ENCODE measurements at places on chromosomes 16 and 17. TPM values are rescaled to one million over a fixed set of nuclear protein-coding genes. Genes with fewer than 3 reads are reported as not detected.

Gene RNF135
- 8.5 TPM for total RNA-seq

Gene PTRH2
- 35.9 TPM for total RNA-seq

Gene ASGR2
- not detected for total RNA-seq

Gene SULT1A3
- 14.2 TPM for total RNA-seq

Gene RUNDC3A
- total RNA-seq, result not detected

Gene FBXL19
- 21.0 TPM for total RNA-seq

Gene NKD1
- total RNA-seq, result 1.6 TPM

Gene CD79B
- 39.1 TPM for total RNA-seq

DNA sequence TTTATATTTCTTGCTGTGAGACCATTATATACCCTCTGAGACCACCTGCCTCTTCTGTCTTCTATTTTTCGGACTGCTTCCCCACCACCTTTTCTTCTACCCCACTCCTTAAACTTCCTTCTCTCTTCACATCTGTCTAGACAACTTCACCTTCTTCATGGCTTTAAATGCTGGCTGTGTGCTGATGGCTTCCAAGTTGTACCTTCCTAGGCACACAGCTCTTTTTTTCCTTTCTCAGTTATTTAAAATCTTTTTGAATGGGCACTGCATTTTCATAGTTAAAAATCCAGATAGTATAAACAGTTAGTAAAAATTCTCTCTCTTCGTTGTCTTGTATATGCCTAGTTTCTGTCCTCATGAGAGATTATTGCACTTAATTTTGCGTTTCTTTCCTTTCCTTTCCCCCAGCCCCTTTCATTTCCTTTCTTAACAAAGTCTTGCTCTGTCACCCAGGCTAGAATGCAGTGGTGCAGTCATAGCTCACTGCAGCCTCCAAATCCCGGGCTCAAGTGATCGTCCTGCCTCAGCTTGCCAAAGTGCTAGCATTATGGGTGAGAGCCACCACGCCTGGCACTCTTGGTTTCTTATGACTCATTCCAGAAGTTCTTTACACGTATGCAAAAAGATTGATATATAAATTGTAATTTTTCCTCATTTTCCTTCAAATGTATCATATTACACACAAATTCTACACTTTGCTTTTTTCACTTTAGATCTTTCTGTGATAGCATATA is 114.3 kb downstream of the NPIPB5 start:
- peak; percentile 22 for DNase-seq
- H3K4me1 ChIP-seq, result no peaks in the 10 kb centered on the region
- H3K36me3 ChIP-seq, result no peaks in the 10 kb centered on the region
- no peaks in the 10 kb centered on the region for H3K27me3 ChIP-seq

DNA sequence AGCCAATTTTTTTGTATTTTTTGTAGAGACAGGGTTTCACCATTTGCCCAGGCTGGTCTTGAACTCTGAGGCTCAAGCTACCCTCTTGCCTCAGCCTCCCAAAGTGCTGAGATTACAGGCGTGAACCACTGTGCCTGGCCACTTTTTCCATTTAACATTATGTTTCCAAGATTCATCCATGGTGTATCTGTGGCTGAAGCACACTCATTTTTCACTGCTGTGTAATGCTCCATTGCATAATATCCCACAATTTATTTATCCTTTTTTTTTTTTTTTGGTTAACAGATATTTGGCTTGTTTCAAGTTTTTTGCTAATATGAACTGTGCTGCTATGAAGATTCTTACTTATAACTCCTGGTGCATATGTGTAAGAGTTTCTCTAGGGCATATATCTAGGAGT is 1.9 kb upstream of the NUP93 start:
- H3K4me3 ChIP-seq, result no peak overlapping the region
- peaks cover 16% of the 10 kb centered on the region for H3K4me1 ChIP-seq
- peaks cover 3% of the 10 kb centered on the region for H3K36me3 ChIP-seq
- DNase-seq, result no peak
- no peak overlapping the region for H3K27ac ChIP-seq

- H3K4me1 ChIP-seq, result no peaks in the 10 kb centered on the region
- no peak for DNase-seq
- no peaks in the 10 kb centered on the region for H3K27me3 ChIP-seq
- H3K4me3 ChIP-seq, result no peak overlapping the region
- H3K36me3 ChIP-seq, result no peaks in the 10 kb centered on the region
These were observed 969.1 kb upstream of the CDH8 start for GRCh38 chr16:63005356-63005755.

- DNase-seq, result peak; percentile 16
- peaks cover 11% of the 10 kb centered on the region for H3K27me3 ChIP-seq
- no peaks in the 10 kb centered on the region for H3K36me3 ChIP-seq
These were observed 24.1 kb upstream of the CDH5 start for GRCh38 chr16:66342294-66342900.

DNA sequence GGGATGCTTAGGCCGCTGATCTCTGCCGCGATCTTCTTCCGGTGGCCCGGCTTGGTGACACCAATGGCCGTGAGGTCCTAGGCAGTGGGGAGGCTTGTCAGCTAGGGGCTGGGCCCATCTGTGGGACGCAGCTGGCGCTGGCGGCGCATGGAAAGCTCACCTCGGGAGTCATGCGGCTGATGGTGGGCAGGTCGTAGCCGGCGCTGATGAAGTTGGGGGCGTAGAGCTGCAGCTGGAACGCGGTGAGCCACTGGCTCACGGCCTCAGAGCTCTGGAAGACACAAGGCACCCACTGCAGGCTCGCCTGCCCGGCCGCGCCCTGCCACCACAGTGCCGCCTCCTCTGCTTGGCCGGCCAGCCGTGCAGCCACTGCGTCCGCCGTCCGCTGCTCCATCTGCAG is 12.7 kb downstream of the CASKIN1 start:
- H3K4me3 ChIP-seq, result no peak overlapping the region
- no peaks in the 10 kb centered on the region for H3K36me3 ChIP-seq
- DNase-seq, result no peak
- H3K27me3 ChIP-seq, result no peaks in the 10 kb centered on the region

GRCh38 chr17:5055543-5055942 is 20.3 kb upstream of the SLC52A1 start:
- H3K27me3 ChIP-seq, result no peaks in the 10 kb centered on the region
- no peaks in the 10 kb centered on the region for H3K4me1 ChIP-seq
- no peaks in the 10 kb centered on the region for H3K36me3 ChIP-seq

DNA sequence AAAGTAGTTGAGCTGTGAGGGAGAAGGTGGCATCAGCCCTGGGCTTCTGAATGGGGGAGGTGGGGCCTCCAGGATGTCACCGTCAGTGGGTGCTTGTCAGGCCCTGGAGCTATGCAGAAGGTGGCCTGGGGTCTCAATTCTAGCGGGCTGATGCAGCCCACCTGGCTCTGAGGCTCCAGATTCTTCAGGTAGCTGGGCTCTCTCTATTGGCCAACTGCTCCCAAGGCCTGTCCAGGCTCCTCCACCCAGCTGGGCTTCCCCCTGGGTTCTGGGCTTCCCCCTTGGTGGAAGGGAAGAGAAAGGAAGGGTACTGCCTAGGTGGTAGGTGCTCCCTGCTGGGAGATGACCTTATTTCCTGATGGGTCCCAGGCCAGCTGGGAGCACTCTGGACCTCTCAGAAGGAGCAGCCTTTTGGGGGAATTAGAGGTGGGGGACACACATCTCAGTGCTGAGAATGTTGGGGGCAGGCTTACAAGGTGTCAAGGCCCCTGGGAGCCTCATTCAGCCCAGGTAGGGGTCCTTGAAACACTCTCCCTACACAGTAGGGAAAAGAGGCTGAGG is 1728.3 kb downstream of the TP53TG3F start:
- peaks cover 2% of the 10 kb centered on the region for H3K36me3 ChIP-seq
- H3K4me1 ChIP-seq, result no peaks in the 10 kb centered on the region
- DNase-seq, result no peak
- no peak overlapping the region for H3K4me3 ChIP-seq

DNA sequence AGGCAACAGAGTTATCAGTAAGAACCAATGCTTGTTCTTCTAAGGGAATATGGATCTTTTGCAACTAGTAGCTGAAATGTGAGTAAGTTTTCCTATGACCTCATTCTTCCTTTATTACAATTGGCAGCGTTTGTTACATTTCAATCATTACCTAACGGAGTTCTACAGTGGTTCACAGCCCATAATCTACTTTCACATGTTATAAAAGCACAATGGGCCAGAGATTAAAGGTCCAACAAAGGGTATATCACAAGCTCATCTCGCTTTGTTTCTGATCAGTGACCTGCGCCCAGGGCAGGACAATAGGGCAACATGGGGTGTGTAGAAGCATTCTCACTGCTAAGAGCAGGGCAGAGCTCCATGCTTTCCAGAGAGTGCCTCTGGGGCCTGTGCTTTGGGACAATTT is 279.9 kb upstream of the DYNLRB2 start:
- peaks cover 21% of the 10 kb centered on the region for H3K27me3 ChIP-seq
- peaks cover 4% of the 10 kb centered on the region for H3K4me1 ChIP-seq
- DNase-seq, result no peak
- H3K36me3 ChIP-seq, result no peaks in the 10 kb centered on the region

GRCh38 chr16:77951788-77952187 is 70.6 kb upstream of the CLEC3A start:
- no peaks in the 10 kb centered on the region for H3K36me3 ChIP-seq
- no peaks in the 10 kb centered on the region for H3K4me1 ChIP-seq
- H3K27me3 ChIP-seq, result peaks cover 19% of the 10 kb centered on the region
- no peak for DNase-seq
- H3K4me3 ChIP-seq, result no peak overlapping the region

DNA sequence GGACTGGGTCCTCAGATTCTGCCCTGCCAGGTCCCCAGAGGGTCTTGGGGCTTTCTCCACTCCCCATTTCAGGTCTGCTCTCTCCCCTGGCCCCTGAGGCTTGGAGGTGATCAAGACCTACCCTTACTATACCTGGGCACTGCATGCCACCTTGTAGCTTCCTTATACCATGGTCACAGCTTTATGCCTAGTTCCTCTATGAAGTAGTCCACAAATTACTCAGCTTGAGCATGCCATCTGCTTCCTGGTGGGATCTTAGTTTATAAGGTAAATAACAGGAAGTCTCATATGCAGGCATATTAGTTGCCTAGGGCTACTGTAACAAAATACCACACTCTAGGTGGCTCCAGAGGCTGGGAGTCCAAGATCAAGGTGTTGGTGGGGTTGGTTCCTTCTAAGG is 11.0 kb upstream of the PMFBP1 start:
- no peak overlapping the region for H3K4me3 ChIP-seq
- no peak for DNase-seq

- H3K4me1 ChIP-seq, result peaks cover 41% of the 10 kb centered on the region
- no peak for DNase-seq
- peaks cover 48% of the 10 kb centered on the region for H3K36me3 ChIP-seq
- H3K27ac ChIP-seq, result peak overlapping the region; percentile 24
These were observed 26.5 kb downstream of the MAP3K14 start for GRCh38 chr17:45290269-45290765.

- no peak for DNase-seq
- no peaks in the 10 kb centered on the region for H3K27me3 ChIP-seq
- no peak overlapping the region for H3K4me3 ChIP-seq
- H3K4me1 ChIP-seq, result peaks cover 54% of the 10 kb centered on the region
- peaks cover 2% of the 10 kb centered on the region for H3K36me3 ChIP-seq
These were observed 24.9 kb downstream of the DCUN1D3 start for GRCh38 chr16:20875355-20875650.

DNA sequence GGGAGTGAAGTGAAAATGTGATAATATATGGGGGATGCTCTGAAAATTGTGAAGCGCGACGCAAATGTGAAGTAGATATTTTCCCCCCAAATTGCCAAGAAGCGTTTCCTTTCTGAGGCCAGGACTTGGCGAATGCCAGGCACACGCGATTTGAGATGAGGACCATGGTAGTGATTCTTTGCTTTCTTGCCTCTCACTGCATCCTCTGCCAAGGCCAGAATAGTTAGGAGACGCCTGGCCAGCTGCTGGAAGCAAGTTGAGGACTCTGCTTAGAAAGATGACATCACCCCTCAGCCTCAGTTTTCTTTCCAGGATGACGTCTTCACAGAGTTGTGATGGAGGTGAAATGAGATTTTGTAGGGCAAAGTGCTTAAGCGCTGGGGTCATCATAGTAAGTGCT is 25.9 kb downstream of the PIPOX start:
- no peak overlapping the region for H3K27ac ChIP-seq
- H3K27me3 ChIP-seq, result no peaks in the 10 kb centered on the region
- no peak overlapping the region for H3K4me3 ChIP-seq
- no peaks in the 10 kb centered on the region for H3K4me1 ChIP-seq
- DNase-seq, result no peak

DNA sequence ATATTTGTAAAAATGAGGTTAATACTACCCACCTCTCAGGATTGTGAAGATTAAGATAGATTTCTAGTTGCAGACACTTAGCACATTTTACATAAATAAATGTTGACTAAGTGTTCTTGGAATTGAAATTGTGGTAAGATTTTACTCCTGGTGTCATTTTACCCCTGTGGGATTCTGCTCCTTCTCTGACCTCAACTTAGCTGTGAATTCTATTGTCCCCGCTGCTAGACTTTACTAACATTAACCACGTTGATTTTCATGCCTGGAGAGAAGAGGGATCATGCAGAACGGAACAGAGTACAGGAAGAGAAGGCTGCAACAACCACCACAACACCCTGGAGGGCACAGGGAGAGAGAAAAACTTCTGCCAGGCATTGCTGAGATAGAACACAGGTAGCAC is 2.1 kb upstream of the TOM1L1 start:
- H3K4me1 ChIP-seq, result peaks cover 8% of the 10 kb centered on the region
- H3K36me3 ChIP-seq, result no peaks in the 10 kb centered on the region
- no peak overlapping the region for H3K4me3 ChIP-seq
- H3K27ac ChIP-seq, result no peak overlapping the region

GRCh38 chr17:42997390-42997983 is 732 bp upstream of the RPL27 start:
- no peaks in the 10 kb centered on the region for H3K27me3 ChIP-seq
- no peak for DNase-seq
- peak overlapping the region; percentile 98 for H3K27ac ChIP-seq
- H3K4me3 ChIP-seq, result peak overlapping the region; percentile 98

- no peak overlapping the region for H3K27ac ChIP-seq
- no peak for DNase-seq
- H3K36me3 ChIP-seq, result peaks cover 43% of the 10 kb centered on the region
These were observed 20.7 kb downstream of the BANP start for GRCh38 chr16:87971933-87972332.

DNA sequence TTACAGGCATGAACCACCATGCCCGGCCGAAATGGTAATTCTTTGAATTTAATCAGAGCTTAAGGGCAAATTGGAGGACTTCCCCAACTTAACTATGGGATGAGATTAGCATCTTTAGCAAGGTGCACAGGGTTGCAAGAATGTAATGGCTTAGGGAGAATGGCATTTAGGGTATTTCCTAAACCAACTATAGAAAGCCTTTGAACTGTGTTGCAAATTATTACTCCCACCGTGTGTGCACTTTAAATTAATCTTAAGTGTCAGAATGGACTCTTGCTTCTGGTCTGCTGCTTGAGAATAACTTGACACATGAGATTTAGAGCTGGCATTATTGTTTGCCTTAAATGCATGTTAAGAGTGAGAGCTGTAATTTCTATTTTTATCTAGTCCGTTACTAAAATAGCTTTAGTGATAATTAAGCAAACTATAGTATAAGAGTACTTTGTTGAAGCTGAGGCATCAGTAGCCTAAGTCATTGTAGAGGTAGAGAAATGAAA is 59.8 kb downstream of the TUBD1 start:
- H3K27ac ChIP-seq, result peak overlapping the region; percentile 100
- H3K4me3 ChIP-seq, result peak overlapping the region; percentile 69
- peaks cover 65% of the 10 kb centered on the region for H3K4me1 ChIP-seq
- DNase-seq, result peak; percentile 52
- peaks cover 49% of the 10 kb centered on the region for H3K36me3 ChIP-seq

GRCh38 chr17:53571342-53571741 is 251.4 kb upstream of the KIF2B start:
- no peak for DNase-seq
- H3K4me1 ChIP-seq, result peaks cover 2% of the 10 kb centered on the region
- no peaks in the 10 kb centered on the region for H3K36me3 ChIP-seq
- H3K27ac ChIP-seq, result no peak overlapping the region
